Stimulated activated CD4-positive, alpha-beta T cell treated with anti-CD3 and anti-CD28 coated beads, Interleukin-4, amount 100 ng/mL, for 1 hour (primary cell): ENCODE measurements at places on chromosomes 7 and 10.

DNA sequence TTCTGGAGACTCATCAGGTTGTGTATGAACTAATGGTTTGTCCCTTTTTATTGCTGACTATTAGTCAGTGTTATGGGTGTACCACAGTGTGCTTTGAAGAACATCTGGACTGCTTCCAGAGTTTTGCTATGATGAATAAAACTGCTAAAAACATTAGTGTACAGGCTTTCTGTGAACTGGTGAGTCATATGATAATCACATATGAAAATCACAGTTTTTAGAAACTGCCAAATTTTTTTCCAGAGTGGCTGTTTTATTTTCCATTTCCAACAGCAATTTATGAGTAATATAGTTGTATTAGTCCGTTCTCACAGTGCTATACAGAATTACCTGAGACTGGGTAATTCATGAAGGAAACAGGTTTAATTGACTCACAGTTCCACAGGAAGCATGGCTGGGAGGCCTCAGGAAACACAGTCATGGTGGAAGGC, 281.2 kb upstream of the VSTM2A start:
- no peak for DNase-seq

DNA sequence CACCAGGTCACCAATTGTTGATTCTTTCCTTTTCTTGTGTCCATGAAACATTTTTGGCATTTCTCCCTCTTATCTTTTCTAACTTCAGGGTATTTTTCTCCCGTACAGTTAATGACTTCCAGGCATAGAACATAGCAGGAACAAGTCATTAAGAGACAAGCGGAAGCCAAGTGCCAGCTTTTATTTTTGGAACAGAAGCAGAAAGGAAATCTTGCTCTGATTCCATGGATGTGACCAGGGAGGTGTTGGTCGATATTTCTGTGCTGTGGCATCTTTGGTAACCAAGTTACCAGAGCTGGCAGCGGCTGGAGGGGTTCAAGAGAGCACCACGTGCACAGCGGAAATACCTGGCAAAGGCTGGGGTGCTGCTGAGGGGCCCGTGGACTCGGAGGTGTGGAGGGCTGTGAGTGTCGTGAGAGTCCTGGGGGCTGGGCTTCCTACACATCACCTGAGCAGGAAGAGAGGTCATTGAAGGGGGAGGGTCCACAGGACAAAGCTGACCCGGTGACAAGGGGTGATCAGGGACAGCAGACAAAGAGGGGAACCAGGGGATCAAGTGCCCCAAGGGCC, 1.8 kb downstream of the LLCFC1 start:
- DNase-seq: no peak

- DNase-seq: no peak
Observed at GRCh38 chr7:134891262-134891695, 95.0 kb upstream of the AGBL3 start.

DNA sequence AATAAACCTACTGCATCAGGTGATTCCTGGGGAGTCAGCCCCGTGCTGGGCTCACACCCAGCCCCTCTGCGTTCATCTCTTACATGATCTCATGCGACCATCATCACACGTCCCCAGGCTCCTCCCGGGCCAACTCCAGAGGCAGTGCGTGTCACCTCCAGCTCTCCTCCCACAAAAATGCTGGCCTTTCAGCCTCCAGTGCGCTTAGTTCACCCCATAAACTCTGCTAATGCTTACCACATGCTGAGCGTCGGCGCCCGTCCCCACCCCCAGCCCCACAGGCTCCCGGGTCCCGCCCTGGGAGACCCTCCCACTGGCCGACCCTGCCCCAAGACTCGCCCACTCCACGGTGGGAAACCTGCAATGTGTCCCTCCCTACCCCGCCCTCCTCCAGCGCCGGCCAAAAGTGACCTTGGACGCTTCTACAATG, 816 bp upstream of the SDK1 start:
- no peak for DNase-seq

- no peak for DNase-seq
Observed at GRCh38 chr7:17183630-17184328, 114.7 kb upstream of the AHR start.

GRCh38 chr7:140213684-140214074, 36.9 kb upstream of the KDM7A start:
- no peak for DNase-seq

GRCh38 chr7:84195295-84196060, 889 bp upstream of the SEMA3A start:
- no peak for DNase-seq

DNA sequence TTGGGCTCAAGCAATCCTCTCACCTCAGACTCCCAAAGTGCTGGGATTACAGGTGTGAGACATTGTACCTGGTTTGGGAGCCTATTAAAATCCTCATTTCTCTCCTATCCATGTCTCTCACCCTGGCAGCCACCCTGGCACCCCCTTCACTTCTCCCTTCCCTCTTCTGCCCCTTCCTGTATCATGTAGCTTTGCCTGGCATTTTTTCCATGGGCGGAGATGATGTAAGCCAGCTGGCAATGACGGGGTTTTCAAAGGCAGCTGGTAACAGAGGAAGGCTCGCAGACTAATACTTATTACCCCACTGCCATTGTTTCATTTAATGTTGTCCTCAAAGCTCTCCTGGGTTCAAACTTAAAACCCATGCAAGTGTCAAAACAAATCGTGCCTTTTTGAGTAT, 61.9 kb downstream of the RGS10 start:
- no peak for DNase-seq

- no peak for DNase-seq
Observed at GRCh38 chr10:68082872-68083271, 7.8 kb upstream of the HERC4 start.

DNA sequence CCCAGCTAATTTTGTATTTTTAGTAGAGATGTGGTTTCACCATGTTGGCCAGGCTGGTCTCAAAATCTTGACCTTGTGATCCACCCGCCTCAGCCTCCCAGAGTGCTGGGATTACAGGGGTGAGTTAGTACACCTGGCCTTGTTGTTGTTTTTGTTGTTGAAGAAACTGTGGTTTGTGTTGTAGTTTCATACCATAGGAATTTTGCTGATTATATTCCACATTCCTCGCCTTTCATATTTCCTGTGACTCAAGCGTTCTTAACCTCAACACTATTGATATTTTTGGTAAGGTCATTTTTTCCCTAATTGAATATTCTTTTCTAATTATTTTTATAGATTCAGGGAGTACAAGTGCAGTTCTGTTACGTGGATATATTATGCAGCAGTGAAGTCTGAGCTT, 16.7 kb downstream of the LIPF start:
- DNase-seq: no peak

DNA sequence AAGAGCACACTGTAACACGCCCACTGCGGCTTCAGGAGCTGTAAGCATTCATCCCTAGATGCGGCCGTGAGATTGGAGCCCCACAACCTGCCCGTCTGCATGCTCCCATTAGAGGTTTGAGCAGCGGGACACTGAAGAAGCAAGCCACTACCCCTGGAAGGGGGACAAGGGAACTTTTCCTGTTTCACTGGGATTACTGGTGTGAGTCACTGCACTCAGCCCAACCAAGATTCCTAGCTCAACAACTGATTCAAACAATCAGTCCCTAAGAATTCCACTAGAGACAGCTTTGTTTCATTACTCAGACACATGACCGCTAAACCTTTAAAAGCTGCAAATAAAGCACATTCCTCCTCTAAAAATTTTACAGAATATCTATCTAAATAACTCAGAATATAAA, 69.8 kb downstream of the ORC5 start:
- DNase-seq: no peak

DNA sequence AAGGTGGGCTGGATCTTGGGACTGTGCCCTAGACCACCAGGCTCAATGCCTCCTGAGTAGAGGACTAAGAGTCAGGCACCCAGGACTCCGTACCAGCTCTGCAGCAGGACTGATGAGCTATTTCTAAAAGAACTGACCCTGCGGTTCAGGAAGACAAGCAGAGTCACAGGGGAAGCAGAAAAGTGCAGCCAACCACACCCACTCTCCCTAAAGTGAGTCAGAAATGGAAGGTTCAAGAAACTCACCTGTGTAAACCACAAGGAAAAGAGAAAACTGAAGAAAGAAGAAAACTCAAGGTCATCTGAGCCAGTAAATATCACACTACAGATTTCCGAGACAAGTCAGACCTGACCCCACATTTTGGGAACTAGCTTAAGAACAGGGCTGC, 2.5 kb downstream of the PARP12 start:
- no peak for DNase-seq

DNA sequence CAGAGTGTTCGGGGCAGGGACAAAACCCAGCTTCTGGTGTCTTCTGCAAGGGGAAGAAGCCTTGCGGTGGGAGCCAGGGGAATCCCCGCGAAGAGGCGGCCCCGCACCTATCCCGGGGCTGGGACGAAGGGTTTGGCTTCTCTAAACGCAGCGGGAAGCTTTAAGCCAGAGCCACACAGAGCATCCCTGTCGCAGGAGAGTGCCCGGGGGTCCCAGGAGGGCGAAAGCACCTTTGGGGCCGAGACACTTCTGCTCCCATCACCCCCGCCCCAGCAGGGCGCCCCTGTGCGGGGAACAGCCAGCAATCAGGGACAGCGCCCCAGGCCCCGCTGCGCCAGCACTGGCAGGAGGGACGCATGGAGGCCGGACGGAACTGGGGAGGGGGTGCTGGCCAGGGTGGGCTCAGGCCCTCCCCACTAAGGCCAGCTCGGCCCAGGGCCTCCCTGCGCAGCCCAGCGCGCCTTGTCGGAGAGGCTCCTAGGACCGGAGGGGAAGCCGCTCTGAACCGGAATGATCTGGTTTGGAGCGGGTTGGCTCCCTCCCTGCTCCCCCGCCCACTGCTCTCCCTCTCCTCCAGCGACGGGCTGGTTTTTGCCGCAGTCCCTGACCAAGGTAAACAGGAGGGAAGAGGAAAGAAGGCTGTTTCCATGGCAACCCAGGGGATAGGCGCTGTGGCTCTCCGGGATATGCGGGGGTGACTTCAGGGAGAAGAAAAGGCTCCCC, 63.9 kb downstream of the TMEM209 start:
- peak; percentile 59 for DNase-seq

GRCh38 chr10:89357975-89358374, 19.9 kb upstream of the IFIT1B start:
- DNase-seq: no peak

DNA sequence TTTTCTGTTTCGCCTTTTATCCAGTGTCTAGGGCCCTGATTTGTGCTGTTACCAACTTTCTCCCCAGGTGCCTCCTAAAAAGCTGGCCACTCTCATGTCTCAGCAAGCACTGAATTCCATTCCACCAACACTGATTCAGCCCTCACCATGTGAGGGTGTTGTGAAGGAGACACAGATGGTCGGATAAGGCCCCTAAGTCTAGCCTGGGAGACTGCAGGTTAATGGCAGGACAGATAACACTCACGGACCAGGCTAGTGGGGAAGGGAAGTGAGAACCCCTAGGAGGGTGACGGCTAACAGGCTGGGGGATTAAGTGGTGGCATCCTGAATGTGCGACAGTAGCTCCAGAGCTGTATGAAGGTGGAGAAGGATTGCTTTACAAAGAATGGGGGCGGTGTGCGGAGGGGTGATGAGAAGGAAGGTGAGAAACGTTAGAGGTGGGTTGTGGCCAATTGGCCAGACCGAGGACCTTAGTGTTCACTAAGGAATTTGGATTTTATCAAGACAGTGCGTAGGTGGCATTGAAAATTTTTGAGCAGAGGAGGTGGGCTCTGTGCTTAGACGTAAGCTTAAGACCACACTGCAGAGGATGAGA, 3.8 kb upstream of the DUSP5 start:
- no peak for DNase-seq
